H54 (cell line): ENCODE measurements at places on chromosomes 4 and X.

- no peak for DNase-seq
Observed at GRCh38 chr4:20416800-20417199, 165.1 kb downstream of the SLIT2 start.

- DNase-seq: no peak
Observed at GRCh38 chr4:7227008-7227407, 34.7 kb downstream of the SORCS2 start.

DNA sequence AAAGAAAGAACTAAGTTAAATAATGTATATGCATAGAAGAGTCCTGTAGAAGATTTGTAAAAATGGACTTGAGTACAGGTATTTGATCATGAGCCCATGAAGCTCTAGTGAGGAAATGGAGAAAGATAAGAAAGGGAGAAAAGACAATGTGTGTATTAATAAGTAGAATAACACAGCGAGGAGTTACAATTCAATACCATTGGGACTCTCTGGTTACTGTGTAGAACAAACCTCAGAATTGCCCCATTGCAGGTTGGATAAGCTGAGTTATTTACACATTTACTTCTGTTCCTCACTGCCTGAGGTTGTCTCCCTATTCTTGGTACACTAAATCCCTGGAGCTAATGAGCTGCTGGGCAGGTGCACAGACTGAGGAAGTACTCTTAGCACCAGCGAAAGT, 33.3 kb downstream of the BANK1 start:
- DNase-seq: no peak

- DNase-seq: no peak
Observed at GRCh38 chrX:22196149-22196548, 76.6 kb upstream of the CBLL2 start.
